ENCODE measurements at places on chromosomes 1 and 21.
A peak's percentile ranks its signal among the peaks of the same experiment; 100 is the strongest.

DNA sequence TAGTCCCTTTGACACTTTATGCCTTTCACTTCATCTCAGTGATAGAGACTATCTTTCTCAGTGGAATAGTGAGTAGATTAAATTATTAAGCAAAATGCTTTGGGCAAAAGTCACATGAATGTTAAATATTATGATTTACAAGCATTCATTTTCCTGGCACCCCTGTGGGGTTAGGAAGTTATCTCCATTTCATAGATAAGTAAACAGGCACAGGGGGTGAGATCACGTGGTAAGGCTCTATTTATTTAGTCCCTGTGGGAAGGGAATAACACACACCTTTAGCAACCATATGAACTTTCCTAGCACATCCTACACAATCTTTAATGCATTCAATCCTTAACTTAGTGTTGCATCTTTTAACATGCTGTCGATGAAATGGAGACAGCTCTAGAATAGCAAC lies 12.3 kb downstream of the PSMB2 start:
- no peak for DNase-seq

DNA sequence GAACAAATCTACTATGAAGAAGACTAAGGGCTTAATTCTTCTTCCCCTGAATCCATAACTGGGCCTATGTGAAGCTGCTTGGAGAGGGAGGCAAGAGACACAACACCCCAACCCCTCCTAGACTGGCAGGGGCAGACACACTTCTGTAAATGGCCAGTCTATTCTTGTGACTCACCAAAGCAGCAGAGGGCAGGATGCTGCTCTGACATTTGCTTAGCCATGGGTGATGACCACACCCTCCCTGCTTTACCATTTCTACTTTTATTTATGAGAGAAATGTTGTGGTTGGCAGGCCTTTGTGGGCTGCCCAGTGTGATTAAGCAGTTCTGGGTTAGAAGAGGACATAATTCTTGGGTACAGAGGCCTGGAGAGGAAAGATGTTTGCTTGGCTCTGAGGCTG lies 189.8 kb upstream of the DPYD start:
- DNase-seq: no peak

- DNase-seq: peak; percentile 29
These were observed 902.9 kb downstream of the LTN1 start for GRCh38 chr21:28089599-28090441.

GRCh38 chr1:50666849-50667248 lies 243.6 kb upstream of the DMRTA2 start:
- no peak for DNase-seq

- peak; percentile 76 for DNase-seq
These were observed 625.2 kb downstream of the LMO4 start for GRCh38 chr1:87953732-87954344.

- DNase-seq: no peak
These were observed 39.0 kb downstream of the GALNT2 start for GRCh38 chr1:230105754-230106625.

DNA sequence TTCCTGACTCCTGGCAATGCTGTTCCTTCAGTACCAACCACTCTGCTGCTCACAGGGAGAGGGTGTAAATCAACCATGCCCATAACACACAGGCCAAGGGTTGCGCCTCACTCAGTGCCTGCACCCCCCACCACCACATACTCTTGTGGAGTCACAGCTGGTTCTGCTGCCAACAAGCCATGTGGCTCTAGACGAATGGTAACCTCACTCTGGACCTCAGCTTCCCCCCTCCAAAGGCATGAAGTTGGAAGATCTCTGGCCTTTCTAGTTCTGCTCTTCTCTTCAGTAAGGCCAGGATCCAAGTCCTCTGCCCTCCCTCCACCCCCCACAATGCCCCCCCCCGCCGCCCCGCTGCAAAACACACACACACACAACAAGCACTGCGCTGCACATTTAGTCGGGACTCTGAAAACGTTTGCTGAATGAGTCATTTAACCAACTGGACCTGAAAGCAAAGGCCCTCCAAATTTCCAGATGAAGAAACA lies 1.7 kb upstream of the GLIS1 start:
- no peak for DNase-seq

- no peak for DNase-seq
These were observed 184.9 kb upstream of the ATP1B1 start for GRCh38 chr1:168921629-168922028.

GRCh38 chr21:40051801-40052200 lies 184.6 kb downstream of the PCP4 start:
- DNase-seq: no peak

DNA sequence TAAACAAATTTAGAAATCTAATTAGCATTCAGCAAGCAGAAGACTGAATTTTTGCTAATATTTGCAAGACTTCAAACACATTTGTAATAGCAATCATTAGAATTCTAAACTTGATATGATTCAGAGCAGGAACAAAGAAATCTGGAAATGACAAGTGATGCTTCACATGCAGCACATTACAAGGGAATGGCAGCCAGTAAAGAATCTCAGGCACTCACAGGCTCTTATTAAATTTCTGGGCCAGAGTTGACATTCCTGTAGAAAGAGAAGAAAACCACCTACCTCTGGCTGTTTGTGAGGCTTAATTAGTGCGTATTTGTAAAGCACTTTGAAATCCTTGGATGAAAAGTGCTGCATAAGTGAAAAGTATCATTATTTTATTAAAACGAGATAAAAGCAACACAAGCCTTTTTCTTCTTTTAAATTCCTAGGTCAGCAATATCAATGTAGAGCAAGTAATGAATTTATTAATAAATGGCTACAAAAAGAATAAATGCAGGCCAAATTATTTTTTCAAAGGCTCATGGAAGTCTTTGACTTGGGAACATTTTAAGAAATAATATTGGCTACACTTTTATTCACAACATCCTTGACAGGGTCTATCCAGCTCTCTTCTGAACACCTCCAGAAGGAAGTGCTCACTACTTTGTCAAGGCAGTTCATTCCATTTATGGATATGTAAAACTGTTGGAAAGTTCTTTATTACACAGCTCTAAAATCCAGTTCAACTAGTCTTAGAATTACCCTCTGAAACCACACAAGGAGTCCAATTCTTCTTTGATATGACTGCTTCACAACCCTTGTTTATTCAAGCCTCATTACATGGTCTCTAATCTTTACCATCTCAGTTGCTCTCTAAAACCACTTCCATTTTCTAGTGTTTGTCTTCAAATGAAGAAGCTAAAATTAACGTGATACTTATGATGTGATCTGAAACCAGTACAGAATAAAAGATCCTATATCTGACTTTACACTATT lies 32.1 kb upstream of the SCYL3 start:
- DNase-seq: no peak

- DNase-seq: no peak
These were observed 215.5 kb upstream of the USP25 start for GRCh38 chr21:15514073-15514946.

DNA sequence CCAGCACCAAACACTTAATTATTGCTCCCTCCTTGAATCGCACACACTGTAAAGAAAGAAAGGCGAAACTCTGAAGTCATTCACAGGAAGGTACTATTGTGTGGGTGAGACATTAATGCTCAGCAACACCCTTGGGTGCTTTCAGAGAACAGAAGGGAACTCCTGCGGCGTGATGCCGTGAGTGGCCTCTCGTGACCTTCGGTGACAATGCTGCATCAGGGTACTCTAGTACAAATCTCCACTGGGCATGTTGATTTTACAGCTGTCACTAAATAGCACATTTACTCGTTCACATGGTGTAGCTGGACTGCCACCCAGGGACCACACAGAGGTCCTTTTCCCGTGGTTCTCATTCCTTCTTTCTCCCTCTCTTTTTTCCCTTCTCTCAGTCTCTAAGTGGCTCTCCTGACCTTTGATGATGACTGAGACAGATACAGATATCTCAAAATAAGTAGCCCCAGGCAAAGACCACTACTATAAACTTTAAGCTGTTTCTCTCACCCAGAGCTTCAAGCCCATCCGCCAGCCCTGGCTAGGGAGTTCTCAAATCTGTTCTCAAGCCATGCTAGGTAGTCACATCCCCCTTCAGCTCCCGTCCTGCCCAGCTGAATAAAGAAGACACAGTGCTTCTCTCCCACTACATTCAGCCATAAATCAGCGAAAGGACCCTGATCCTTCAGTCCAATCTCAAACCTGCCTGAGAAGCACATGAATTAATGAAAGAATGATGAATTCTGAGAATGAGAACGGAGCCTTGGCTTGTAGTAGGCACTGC lies 223.4 kb upstream of the FMN2 start:
- DNase-seq: no peak

DNA sequence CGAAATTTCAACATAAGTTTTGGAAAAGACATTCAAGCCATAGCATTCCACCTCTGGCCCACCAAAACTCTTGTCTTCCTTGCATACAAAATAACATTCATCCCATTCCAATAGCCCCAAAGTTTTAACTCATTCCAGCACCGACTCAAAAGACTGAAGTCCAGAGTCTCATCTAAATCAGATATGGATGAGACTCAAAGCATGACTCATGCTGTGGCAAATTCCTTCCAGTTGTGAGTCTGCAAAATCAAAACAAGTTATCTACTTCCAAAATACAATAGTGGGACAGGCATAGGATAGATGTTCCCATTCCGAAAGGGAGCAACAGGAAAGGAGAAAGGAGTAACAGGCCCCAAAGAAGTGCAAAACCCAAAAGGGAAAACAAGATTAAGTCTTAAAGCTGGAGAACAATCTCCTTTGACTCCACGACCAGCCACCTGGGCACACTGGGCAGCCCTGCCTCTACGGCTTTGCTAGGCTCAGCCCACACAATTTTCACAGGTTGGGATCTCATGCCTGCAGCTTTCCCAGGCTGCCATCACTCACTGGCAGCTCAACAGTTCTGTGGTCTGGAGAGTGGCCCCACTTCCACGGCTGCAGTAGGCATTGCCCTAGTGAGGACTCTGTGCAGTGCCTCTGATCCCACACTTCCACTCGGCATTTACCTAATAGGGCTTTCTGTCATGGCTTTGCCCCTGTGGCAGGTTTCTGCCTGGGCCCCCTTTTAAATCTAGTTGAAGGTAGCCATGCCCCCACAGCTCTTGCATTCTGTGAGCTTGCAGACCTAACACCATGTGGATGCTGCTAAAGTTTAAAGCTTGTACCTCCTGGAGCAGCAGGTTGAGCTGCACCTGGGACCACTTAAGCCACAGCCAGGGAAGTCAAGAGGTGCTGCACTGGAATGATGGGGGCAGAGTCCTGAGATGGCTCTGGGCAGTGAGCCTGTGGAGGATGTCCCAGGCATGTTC lies 51.0 kb downstream of the RUNX3 start:
- DNase-seq: no peak
